ENCODE measurements at places on chromosomes 7 and 10. TPM values are rescaled to one million over a fixed set of nuclear protein-coding genes. Genes with fewer than 3 reads are reported as not detected.

FXYD4 gene
- not detected for total RNA-seq

JAZF1 gene
- total RNA-seq = 5.2 TPM

HECW1 gene
- total RNA-seq = not detected

LIPM gene
- not detected for total RNA-seq

VIM gene
- 396 TPM for total RNA-seq

IQUB gene
- total RNA-seq = 0.05 TPM

SLC35B4 gene
- 13.6 TPM for total RNA-seq

HOXA5 gene
- total RNA-seq = not detected

TRIM73 gene
- 2.0 TPM for total RNA-seq

TMEM213 gene
- not detected for total RNA-seq

EVX1 gene
- not detected for total RNA-seq

PKD2L1 gene
- total RNA-seq = not detected

CYP3A5 gene
- total RNA-seq = not detected

MOGAT3 gene
- total RNA-seq = not detected

EIF3B gene
- 185 TPM for total RNA-seq

PAX2 gene
- 0.09 TPM for total RNA-seq

CH25H gene
- not detected for total RNA-seq

FBXO24 gene
- 2.1 TPM for total RNA-seq

GRCh38 chr7:153193144-153193595 lies 433.6 kb downstream of the ACTR3B start:
- peak; percentile 39 for DNase-seq
- no peak overlapping the region for H3K4me3 ChIP-seq
- no peak overlapping the region for H3K27ac ChIP-seq

DNA sequence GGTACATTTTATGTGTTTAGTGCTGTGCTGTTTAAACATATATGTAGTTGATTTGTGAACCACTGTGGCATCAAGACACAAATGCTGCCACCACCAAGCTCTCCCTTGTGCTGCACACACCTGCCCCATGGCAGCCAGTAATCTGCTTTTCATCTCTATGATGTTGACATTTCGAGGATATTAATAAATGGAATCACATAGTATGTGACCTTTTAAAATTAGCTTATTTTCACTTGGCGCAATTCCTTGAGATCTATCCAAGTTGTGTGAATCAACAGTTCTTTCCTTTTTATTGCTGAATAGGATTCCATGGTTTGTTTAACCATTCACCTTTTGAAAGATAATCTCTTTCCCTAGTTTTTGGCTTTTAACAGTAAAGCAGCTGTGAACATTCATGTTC lies 73.1 kb downstream of the BMPR1A start:
- no peak overlapping the region for H3K4me3 ChIP-seq
- H3K27me3 ChIP-seq = no peaks in the 10 kb centered on the region
- H3K27ac ChIP-seq = no peak overlapping the region

GRCh38 chr7:43108255-43109011 lies 4.0 kb upstream of the HECW1 start:
- no peak overlapping the region for H3K4me3 ChIP-seq
- peaks cover 3% of the 10 kb centered on the region for H3K4me1 ChIP-seq
- H3K27me3 ChIP-seq = peaks cover 45% of the 10 kb centered on the region
- peak; percentile 81 for DNase-seq
- H3K27ac ChIP-seq = no peak overlapping the region

GRCh38 chr7:44172803-44173424 lies 16.3 kb downstream of the GCK start:
- H3K27me3 ChIP-seq = peaks cover 1% of the 10 kb centered on the region
- no peak for DNase-seq
- H3K36me3 ChIP-seq = no peaks in the 10 kb centered on the region
- peaks cover under 1% of the 10 kb centered on the region for H3K4me1 ChIP-seq
- H3K27ac ChIP-seq = no peak overlapping the region
- no peak overlapping the region for H3K4me3 ChIP-seq

- no peaks in the 10 kb centered on the region for H3K36me3 ChIP-seq
- DNase-seq = no peak
- no peaks in the 10 kb centered on the region for H3K27me3 ChIP-seq
These were observed 57.7 kb upstream of the KLF14 start for GRCh38 chr7:130791746-130792145.

- H3K27ac ChIP-seq = no peak overlapping the region
- no peaks in the 10 kb centered on the region for H3K4me1 ChIP-seq
- H3K4me3 ChIP-seq = no peak overlapping the region
- DNase-seq = no peak
- no peaks in the 10 kb centered on the region for H3K36me3 ChIP-seq
These were observed 104.3 kb downstream of the CREB5 start for GRCh38 chr7:28516390-28517172.

GRCh38 chr7:141389140-141389796 lies 161.9 kb upstream of the AGK start:
- no peaks in the 10 kb centered on the region for H3K4me1 ChIP-seq
- no peak overlapping the region for H3K4me3 ChIP-seq
- DNase-seq = no peak
- no peaks in the 10 kb centered on the region for H3K36me3 ChIP-seq
- H3K27me3 ChIP-seq = peaks cover 7% of the 10 kb centered on the region

DNA sequence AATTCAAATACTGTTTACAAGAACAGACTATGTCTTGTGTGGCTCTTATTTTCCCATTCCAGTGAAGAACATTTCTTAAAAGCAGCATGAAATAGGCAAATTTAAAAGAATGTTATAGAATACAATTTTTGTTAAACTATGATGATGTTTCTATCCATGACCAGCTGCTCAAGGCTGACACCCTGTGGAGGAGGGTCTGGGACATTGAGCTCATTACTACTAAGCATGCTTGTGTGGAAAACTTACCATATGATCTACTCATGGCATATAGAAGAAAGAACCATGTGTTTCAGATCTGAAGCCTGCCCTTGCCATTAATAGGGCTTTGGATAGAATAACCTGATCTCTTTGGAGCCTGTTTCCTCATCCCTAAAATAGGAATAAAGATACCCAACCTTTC lies 125.0 kb downstream of the FOXP2 start:
- no peaks in the 10 kb centered on the region for H3K27me3 ChIP-seq
- no peaks in the 10 kb centered on the region for H3K36me3 ChIP-seq

GRCh38 chr7:73869011-73869798 lies 8.2 kb downstream of the TMEM270 start:
- no peaks in the 10 kb centered on the region for H3K36me3 ChIP-seq
- no peak for DNase-seq
- H3K4me3 ChIP-seq = no peak overlapping the region
- no peaks in the 10 kb centered on the region for H3K27me3 ChIP-seq
- no peak overlapping the region for H3K27ac ChIP-seq
- H3K4me1 ChIP-seq = no peaks in the 10 kb centered on the region

- H3K4me1 ChIP-seq = no peaks in the 10 kb centered on the region
- no peaks in the 10 kb centered on the region for H3K27me3 ChIP-seq
- no peaks in the 10 kb centered on the region for H3K36me3 ChIP-seq
- no peak overlapping the region for H3K4me3 ChIP-seq
- no peak for DNase-seq
- no peak overlapping the region for H3K27ac ChIP-seq
These were observed 201.6 kb downstream of the SORCS3 start for GRCh38 chr10:104842704-104843103.

- DNase-seq = no peak
- peaks cover 6% of the 10 kb centered on the region for H3K27me3 ChIP-seq
- H3K27ac ChIP-seq = no peak overlapping the region
- peaks cover 15% of the 10 kb centered on the region for H3K4me1 ChIP-seq
- H3K36me3 ChIP-seq = peaks cover 2% of the 10 kb centered on the region
- no peak overlapping the region for H3K4me3 ChIP-seq
These were observed 22.5 kb upstream of the ADRB1 start for GRCh38 chr10:114021154-114021553.

GRCh38 chr10:15898046-15898445 lies 37.7 kb upstream of the MINDY3 start:
- peaks cover 29% of the 10 kb centered on the region for H3K27me3 ChIP-seq
- H3K4me1 ChIP-seq = no peaks in the 10 kb centered on the region

GRCh38 chr10:30579574-30579973 lies 50.0 kb downstream of the LYZL2 start:
- no peak overlapping the region for H3K27ac ChIP-seq
- H3K4me3 ChIP-seq = no peak overlapping the region
- peaks cover 3% of the 10 kb centered on the region for H3K4me1 ChIP-seq
- no peak for DNase-seq
- H3K27me3 ChIP-seq = no peaks in the 10 kb centered on the region

- H3K27me3 ChIP-seq = no peaks in the 10 kb centered on the region
- H3K4me3 ChIP-seq = peak overlapping the region; percentile 63
- peaks cover 73% of the 10 kb centered on the region for H3K36me3 ChIP-seq
- peaks cover 99% of the 10 kb centered on the region for H3K4me1 ChIP-seq
- H3K27ac ChIP-seq = peak overlapping the region; percentile 97
- peak; percentile 71 for DNase-seq
These were observed 191.5 kb downstream of the CELF2 start for GRCh38 chr10:11208908-11209829.

GRCh38 chr7:157464111-157464970 lies 127.5 kb downstream of the DNAJB6 start:
- H3K4me1 ChIP-seq = peaks cover 6% of the 10 kb centered on the region
- no peak for DNase-seq
- no peaks in the 10 kb centered on the region for H3K36me3 ChIP-seq
- no peak overlapping the region for H3K4me3 ChIP-seq
- no peaks in the 10 kb centered on the region for H3K27me3 ChIP-seq

- DNase-seq = no peak
- H3K36me3 ChIP-seq = no peaks in the 10 kb centered on the region
- no peak overlapping the region for H3K4me3 ChIP-seq
- no peaks in the 10 kb centered on the region for H3K27me3 ChIP-seq
- H3K27ac ChIP-seq = no peak overlapping the region
These were observed 311.3 kb downstream of the TCERG1L start for GRCh38 chr10:131000244-131000643.

GRCh38 chr10:80444124-80444523 lies 10.0 kb upstream of the TSPAN14 start:
- H3K27me3 ChIP-seq = no peaks in the 10 kb centered on the region
- no peaks in the 10 kb centered on the region for H3K36me3 ChIP-seq
- DNase-seq = no peak
- H3K4me3 ChIP-seq = no peak overlapping the region
- peaks cover 59% of the 10 kb centered on the region for H3K4me1 ChIP-seq
- H3K27ac ChIP-seq = peak overlapping the region; percentile 58
